ENCODE measurements at places on chromosomes 2 and 18. TPM values are rescaled to one million over a fixed set of nuclear protein-coding genes. Genes with fewer than 3 reads are reported as not detected.

DNA sequence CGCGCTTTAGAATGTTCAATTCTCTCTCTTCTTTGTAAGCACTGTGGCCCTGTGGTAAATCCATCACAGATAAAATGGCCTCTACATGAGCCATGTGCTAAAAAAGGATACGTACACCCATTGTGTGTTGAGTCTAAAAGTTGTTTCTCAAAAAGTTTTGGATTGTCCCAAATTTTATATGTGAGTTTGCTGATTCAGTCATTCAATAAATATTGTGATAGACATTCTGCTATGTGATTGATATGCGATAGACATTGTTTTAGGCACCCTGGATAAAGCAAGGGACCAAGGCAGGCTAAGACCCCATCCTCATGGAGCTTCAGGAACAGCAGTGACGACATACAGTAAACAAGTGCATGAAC lies 53.5 kb downstream of the E2F6 start:
- no peak overlapping the region for H3K4me3 ChIP-seq
- DNase-seq = no peak
- H3K36me3 ChIP-seq = no peaks in the 10 kb centered on the region
- no peaks in the 10 kb centered on the region for H3K27me3 ChIP-seq
- H3K4me1 ChIP-seq = no peaks in the 10 kb centered on the region

DNA sequence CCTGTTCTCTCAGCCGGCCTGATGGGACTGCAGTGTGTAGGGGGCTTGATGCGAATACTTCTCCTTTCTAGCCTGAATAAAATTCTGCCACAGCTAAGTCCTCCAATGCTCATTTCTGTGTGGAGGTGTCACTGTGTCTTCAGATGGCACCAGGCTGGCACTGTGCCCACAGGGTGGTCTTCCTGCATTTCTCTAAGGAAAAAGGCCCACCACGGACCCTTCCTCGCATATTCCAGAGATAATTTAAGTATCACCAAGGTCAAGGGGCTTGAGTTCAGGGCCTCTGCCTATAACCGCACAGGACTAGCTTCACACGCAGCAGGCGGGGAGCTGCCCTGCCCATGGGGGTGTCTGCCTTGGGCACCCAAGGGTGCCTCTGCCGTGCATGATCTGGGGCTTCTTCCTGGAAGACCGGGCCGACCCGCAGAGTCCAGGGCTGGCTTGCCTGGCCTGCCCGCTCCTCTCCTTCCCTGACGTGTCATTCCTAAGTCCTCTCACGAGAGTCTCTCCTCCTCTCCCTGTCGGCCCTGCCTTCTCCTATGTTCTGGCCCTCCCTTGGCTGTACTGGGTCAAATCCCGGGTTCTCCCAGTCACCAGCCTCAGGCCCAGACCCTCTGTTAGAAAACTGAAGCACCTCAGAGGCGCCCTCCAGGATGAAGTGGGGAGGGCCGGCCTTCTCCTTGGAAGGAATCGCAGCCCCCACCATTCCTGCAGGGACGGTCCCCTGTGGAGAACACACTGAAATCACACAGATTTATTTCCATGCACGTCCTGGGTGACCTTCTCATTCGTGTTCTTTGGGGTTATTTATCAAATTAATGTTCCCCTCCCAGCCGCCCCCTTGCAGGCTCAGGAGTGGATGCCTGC lies 48.9 kb upstream of the PXDN start:
- H3K27me3 ChIP-seq = peaks cover 3% of the 10 kb centered on the region
- no peak overlapping the region for H3K4me3 ChIP-seq
- no peak for DNase-seq
- H3K27ac ChIP-seq = no peak overlapping the region
- no peaks in the 10 kb centered on the region for H3K36me3 ChIP-seq

GRCh38 chr2:46863882-46864281 lies 51.7 kb downstream of the MCFD2 start:
- no peak overlapping the region for H3K27ac ChIP-seq
- peaks cover 3% of the 10 kb centered on the region for H3K27me3 ChIP-seq
- H3K36me3 ChIP-seq = no peaks in the 10 kb centered on the region
- peaks cover 21% of the 10 kb centered on the region for H3K4me1 ChIP-seq

The SULT1C4 gene
- 27.5 TPM for total RNA-seq

DNA sequence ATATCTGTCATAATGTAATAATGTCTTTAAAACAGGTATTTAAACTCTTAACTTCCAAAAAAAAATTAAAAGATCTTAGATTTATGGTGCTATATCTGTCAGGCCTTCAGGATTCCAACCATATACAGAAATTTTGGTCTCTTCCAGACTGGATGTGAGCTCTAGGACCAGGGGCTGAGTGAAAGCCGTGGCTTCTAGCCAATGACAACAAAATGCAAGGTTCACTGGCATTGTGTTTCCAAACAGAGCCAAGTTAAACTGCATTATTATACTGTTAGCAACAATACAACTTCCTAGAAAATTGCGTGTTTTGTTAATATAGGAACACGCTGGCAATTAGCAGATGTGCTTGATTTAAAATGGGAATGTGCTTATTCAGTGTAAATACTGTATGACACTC lies 809.8 kb upstream of the SOX11 start:
- no peaks in the 10 kb centered on the region for H3K27me3 ChIP-seq
- no peaks in the 10 kb centered on the region for H3K4me1 ChIP-seq
- no peak overlapping the region for H3K27ac ChIP-seq
- no peaks in the 10 kb centered on the region for H3K36me3 ChIP-seq
- H3K4me3 ChIP-seq = no peak overlapping the region

DNA sequence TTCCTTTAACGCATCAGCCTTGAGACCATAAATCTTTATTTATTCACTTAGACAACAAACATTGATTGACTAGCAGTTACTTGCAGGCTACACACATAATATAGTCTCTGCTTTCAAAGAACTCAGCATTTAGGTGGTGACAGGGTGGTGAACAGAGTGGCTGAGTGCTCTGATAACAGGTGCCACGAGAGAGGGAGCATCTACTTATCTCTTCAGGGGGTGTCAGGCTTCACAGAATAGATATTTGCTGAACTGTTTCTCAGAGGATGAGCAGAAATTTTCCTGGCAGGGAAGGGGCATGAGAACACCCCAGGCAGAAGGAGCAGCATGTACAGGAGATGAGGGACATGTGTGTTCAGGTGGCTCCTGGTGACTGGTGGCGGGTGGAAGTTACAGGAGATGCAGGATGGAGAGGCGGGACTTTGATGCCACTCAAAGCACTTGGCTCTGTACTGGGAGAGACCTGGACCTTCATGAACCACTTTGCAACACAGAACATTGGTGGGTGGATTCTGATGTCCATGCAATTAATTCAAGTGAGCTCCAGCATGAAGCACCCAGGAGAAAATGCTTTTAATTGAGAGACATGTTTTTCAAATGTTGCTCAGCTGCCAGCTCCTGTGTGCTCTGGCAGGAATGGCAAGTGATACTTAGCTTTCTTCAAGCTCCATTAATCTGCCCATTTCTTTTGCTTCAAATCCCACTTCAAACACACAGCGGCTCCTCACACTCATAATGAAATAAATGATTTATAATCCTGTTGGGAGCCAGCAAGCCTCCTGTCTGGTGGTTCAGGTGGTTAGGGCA lies 248.9 kb downstream of the MYCN start:
- H3K4me3 ChIP-seq = no peak overlapping the region
- no peaks in the 10 kb centered on the region for H3K36me3 ChIP-seq
- DNase-seq = no peak
- peaks cover 22% of the 10 kb centered on the region for H3K4me1 ChIP-seq

DNA sequence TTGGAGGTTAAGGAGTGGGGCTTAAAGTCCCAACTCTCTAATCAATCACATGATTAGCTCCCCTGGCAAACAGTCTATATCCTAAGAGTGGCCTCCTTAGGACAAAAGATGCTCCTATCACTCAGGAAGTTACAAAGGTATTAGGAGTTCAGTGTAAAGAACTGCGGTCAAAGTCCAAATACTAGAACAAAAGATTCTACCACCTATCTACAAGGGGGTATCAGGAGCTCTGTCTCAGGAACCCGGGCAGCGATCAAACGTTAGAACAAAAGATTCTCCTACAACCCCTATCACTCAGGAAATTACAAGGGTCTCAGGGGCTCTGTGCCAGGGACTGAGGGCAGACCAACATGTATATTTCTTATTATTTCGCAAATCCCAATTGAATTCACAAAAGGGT lies 58.0 kb downstream of the DTNB start:
- no peak overlapping the region for H3K27ac ChIP-seq
- H3K27me3 ChIP-seq = no peaks in the 10 kb centered on the region
- no peak for DNase-seq
- H3K4me1 ChIP-seq = peaks cover 31% of the 10 kb centered on the region

GRCh38 chr18:51128533-51128932 lies 68.9 kb downstream of the MEX3C start:
- H3K27ac ChIP-seq = no peak overlapping the region
- H3K4me1 ChIP-seq = no peaks in the 10 kb centered on the region
- no peaks in the 10 kb centered on the region for H3K36me3 ChIP-seq
- H3K27me3 ChIP-seq = no peaks in the 10 kb centered on the region
- DNase-seq = no peak

The SIX3 gene
- 0.68 TPM for total RNA-seq

DNA sequence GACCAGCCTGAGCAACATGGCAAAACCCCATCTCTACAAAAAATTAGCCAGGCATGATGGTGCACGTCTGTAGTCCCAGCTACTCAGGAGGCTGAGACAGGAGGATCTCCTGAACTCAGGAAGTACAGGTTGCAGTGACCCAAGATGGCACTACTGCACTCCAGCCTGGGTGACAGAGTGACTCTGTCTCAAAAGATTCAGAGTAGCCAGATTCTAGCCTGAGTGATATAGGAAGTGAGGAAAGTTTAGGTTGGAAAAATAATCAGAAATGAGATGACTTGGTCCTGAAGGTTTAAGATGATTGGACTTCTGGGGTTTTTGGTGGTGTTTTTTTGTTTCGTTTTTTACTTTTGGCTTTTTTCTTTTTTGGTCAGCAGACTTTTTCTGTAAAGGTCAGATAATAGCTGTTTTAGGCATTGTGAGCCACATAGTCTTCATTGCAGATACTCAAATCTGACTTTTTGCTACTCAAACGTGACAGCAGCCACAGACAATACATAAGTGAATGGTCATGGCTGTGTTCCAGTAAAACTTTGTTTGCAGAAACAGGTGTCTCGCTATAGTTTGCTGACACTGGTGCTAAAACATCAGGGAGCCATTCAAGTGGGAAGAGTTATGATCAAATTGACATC lies 104.1 kb upstream of the UBXN4 start:
- H3K27ac ChIP-seq = no peak overlapping the region
- H3K4me3 ChIP-seq = no peak overlapping the region
- H3K36me3 ChIP-seq = peaks cover 19% of the 10 kb centered on the region
- H3K27me3 ChIP-seq = no peaks in the 10 kb centered on the region
- H3K4me1 ChIP-seq = no peaks in the 10 kb centered on the region
- DNase-seq = no peak

DNA sequence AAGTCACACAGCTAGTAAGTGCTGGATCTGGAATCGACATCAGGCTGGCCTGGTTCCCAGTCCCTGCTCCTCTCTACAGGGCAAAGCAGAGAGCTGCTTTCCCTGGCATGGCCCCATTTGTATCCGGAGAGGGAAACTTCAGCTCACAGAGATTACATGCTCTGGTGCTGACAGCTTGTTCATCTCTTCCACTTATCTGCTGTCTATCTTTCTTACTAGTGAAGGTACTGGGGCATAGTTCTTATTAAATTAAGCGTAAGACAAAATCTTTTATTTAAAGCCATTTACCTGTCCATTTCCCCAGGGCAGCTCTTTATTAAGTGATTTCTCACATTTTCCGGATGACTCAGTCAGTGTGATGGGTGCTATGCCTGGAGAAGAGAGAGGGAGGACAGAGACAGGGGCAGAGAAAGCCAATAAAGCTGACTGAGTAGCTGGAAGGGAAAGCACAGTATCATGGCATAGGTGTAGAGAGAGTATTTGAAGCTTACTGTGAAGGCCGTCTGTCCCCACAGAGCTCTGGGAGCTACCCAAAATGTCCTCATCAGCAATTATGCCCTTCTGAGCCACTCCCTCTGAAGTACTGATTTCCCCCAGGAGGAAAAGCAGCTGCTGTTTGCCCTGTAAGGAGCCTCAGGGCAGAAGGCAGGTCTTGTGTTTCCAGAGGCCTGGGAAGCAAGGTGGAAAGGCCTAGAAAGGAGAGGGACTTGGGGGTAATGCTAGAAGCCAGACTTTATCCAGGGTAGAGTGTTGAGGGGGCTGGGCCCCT lies 44.1 kb upstream of the EPAS1 start:
- H3K4me3 ChIP-seq = no peak overlapping the region
- no peaks in the 10 kb centered on the region for H3K36me3 ChIP-seq
- H3K27ac ChIP-seq = peak overlapping the region; percentile 8
- H3K27me3 ChIP-seq = no peaks in the 10 kb centered on the region
- H3K4me1 ChIP-seq = peaks cover 9% of the 10 kb centered on the region
- DNase-seq = no peak

The NAT8 gene
- not detected for total RNA-seq

DNA sequence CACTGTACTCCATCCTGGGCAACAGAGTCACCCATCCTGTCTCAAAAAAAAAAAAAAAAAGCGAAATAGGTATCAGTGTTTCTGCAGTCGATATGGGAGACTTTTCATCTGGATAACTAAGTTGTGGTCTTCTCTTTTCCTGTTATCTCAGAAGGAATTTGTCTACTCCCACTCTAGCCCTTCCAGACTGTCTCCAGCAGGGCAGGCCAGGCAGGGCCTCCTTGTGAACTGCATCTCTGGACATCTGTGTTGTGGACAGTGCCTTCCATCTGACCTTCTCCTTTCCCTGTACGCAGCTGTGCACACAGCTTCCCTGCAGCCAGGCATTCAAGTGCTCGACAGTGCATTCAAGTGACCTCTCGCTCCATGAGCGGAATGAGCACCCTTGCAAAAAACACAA lies 110.2 kb downstream of the CABLES1 start:
- DNase-seq = no peak
- H3K27ac ChIP-seq = no peak overlapping the region
- H3K36me3 ChIP-seq = peaks cover 7% of the 10 kb centered on the region
- no peaks in the 10 kb centered on the region for H3K27me3 ChIP-seq

GRCh38 chr18:32735781-32736180 lies 37.0 kb downstream of the KLHL14 start:
- H3K36me3 ChIP-seq = peaks cover 3% of the 10 kb centered on the region
- H3K4me3 ChIP-seq = no peak overlapping the region
- DNase-seq = no peak

The CRACDL gene
- total RNA-seq = 6.2 TPM

The TANC1 gene
- total RNA-seq = 56.9 TPM

DNA sequence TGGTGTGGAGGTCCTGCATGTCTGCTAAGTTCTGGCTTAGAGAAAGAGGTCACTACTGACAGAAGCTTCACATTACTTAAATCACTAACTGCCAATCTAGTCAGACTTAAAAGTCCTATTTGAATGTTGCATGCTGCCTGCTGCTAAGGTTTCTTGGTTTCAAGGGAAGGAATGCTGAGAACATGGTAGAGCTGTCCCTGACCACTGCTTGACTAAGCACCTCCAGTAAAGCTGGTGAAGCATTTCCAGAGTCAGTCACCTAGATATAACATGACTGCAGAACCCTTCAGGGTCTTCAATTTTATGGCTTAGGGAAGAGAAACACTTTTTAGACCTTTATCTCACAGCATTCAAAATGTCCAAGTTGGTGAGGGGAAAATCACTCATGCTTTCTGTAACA lies 2178.3 kb upstream of the PIK3C3 start:
- no peak for DNase-seq
- peaks cover 7% of the 10 kb centered on the region for H3K36me3 ChIP-seq
- no peak overlapping the region for H3K27ac ChIP-seq
- H3K27me3 ChIP-seq = no peaks in the 10 kb centered on the region
- H3K4me3 ChIP-seq = no peak overlapping the region

GRCh38 chr18:78160961-78161656 lies 818.5 kb upstream of the SALL3 start:
- H3K36me3 ChIP-seq = no peaks in the 10 kb centered on the region
- no peak overlapping the region for H3K4me3 ChIP-seq
- DNase-seq = no peak
- H3K4me1 ChIP-seq = no peaks in the 10 kb centered on the region
- no peak overlapping the region for H3K27ac ChIP-seq
- H3K27me3 ChIP-seq = no peaks in the 10 kb centered on the region

Measured in type B pancreatic cell (in vitro differentiated cells).